ENCODE measurements at places on chromosomes 2 and 18. TPM values are rescaled to one million over a fixed set of nuclear protein-coding genes. Genes with fewer than 3 reads are reported as not detected.
A peak's percentile ranks its signal among the peaks of the same experiment; 100 is the strongest.

RTKN gene
- 36.1 TPM for total RNA-seq

- H3K4me1 ChIP-seq: peaks cover 14% of the 10 kb centered on the region
- DNase-seq: no peak
- no peaks in the 10 kb centered on the region for H3K36me3 ChIP-seq
- no peak overlapping the region for H3K4me3 ChIP-seq
These were observed 154.0 kb upstream of the MAP3K20 start for GRCh38 chr2:172921532-172922236.

C18orf54 gene
- 2.6 TPM for total RNA-seq

DNA sequence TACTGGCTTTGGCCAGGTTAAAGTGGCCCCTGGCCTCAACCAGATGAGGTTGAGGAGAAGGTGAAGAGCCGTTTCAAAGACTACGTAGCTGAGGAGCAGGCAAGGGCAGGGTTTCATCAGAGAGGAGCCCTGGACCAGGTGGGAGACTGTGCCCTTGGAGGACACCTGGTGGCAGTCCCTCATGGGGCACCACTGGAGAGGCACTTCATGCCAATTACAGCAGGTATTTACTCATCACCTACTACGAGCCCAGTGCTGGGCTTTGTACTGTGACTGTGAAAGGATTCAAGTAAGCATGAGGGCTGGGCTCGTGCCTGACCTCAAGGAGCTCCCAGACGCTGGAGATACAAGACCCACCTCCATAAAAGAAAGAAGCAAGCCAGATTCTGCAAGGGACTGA lies 37.6 kb downstream of the SMAD7 start:
- DNase-seq: no peak
- no peak overlapping the region for H3K4me3 ChIP-seq
- H3K27ac ChIP-seq: no peak overlapping the region
- peaks cover 15% of the 10 kb centered on the region for H3K4me1 ChIP-seq
- no peaks in the 10 kb centered on the region for H3K36me3 ChIP-seq

GRCh38 chr2:27085673-27086089 lies 891 bp upstream of the KHK start:
- H3K36me3 ChIP-seq: no peaks in the 10 kb centered on the region
- H3K4me3 ChIP-seq: peak overlapping the region; percentile 74
- peak; percentile 77 for DNase-seq
- peaks cover 38% of the 10 kb centered on the region for H3K4me1 ChIP-seq
- H3K27ac ChIP-seq: peak overlapping the region; percentile 95
- H3K27me3 ChIP-seq: no peaks in the 10 kb centered on the region

DNA sequence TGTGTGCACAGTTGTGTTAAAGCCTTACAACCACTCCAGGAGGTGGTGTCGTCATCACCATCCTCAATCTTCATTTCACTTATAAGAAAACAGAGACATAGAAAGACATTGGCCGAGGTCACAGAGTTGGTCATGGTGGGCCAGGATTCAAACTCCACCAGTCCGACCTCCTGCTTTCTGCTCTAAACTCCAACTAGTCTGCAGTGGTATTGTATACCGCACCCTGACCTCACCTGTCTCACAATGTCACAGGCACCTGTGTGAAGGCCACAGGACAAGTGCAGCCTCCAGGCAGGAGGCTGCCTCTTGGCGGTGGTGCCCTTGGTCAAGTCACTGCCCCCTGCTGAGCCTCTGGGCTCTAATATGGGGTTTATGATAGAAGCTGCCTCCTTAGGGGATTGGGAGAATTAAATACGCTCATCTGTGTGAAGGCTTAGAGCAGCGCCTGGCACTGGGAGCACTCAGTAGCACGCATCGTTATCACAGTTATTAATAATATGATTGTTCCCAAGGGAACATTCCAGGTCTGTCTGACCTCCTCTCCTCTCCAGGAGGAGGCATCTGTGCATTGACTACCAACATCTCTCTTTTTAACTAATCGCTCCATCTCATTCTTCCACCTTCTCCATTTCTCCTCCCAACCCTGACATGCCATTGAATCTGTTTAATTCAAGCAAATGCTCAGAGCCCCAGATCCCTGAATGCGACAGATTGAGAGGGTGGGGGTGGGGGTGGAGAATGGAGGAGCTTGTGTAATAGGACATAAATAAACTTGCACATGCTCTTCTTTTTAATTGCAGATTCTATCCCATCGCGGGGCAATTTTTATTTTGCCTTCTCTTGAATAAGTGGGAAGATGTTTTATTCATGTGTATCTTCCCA lies 112.7 kb downstream of the MCFD2 start:
- no peaks in the 10 kb centered on the region for H3K27me3 ChIP-seq
- no peak for DNase-seq
- H3K4me3 ChIP-seq: no peak overlapping the region
- H3K36me3 ChIP-seq: no peaks in the 10 kb centered on the region
- no peaks in the 10 kb centered on the region for H3K4me1 ChIP-seq
